ENCODE measurements at places on chromosomes 3 and 15.
A peak's percentile ranks its signal among the peaks of the same experiment; 100 is the strongest.

- no peak for DNase-seq
These were observed 15.5 kb upstream of the MRPS22 start for GRCh38 chr3:139328356-139328755.

- DNase-seq: no peak
These were observed 100.0 kb downstream of the ALCAM start for GRCh38 chr3:105466495-105467404.

GRCh38 chr15:69893863-69894262, 203.9 kb downstream of the TLE3 start:
- no peak for DNase-seq

DNA sequence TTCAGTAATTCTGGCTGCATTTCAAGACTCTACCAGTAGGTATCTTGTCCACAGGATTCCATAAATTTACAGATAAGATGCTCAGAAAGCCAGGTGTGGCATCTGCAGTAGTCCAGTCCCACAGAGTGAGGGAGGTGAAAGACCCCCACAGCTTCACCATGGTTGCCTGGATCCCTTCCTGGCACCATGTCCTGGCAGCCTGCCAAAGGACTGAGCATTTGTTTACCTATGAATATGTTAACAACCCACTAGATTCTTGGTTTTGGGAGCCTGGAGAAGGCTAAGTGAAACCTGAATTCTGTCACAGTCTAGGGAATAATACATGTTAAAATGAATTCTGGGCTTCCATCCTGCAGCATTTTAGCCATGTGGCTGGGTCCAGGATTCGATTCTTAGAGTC, 14.9 kb downstream of the CHST2 start:
- no peak for DNase-seq

DNA sequence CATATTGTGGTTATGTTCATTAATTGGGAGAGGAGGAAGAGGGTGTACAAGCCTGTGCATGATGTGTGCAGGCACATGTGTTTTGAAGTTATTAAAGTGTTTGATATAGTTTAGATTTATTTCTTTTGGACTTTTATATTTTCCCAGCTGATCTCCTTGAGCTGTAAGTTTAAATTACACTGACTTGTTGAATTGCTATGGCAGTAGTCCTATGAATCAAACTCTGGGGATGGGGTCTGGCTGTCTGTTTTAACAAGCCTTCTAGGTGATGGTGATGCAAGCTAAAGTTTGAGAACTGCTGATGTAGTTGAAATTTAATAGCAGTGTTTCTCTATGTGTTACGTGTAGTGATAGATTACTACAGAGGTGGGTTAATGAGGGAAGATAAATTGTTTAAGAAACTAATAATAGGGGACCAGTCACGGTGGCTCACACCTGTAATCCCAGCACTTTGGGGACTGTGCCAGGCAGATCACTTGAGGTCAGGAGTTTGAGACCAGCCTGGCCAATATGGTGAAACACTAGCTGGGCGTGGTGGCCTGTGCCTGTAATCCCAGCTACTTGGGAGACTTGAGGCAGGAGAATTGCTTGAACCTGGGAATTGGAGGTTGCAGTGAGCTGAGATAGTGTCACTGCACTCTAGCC, 7.0 kb downstream of the ARIH1 start:
- DNase-seq: no peak

GRCh38 chr15:37771465-37771864, 163.0 kb upstream of the TMCO5A start:
- DNase-seq: no peak

- no peak for DNase-seq
These were observed 36.5 kb downstream of the FAM98B start for GRCh38 chr15:38490242-38490922.

DNA sequence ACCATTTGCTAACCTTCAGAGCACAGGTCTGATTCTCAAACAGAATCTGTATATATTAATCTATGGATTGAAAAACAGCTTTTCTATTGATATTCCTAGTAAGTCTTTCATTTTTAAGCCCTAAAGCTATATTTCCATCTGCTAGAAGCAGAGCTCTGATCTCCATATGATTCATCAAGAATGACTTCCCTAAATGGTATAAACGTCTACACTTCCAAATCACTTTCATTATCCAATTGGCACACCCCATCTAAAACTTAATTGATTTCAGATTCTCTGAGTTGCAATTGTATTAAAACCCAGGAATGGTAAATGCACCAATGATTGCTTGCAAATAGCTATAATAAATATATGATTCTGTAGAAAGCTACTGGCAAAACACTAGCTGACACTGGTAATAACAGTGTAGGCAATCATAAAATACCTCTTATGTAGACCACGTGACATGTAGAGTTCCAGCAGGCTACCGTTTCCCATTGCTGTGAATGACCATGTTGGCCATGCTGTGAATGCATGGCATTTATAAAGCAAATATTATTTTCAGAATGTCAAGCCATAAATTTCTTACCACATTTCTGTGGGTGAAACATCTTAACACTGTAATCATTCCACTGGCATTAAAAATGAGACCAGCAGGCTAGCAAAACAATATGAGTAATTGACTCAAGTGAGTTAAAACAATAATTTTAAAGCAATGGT, 226.0 kb downstream of the ZMAT3 start:
- DNase-seq: no peak

DNA sequence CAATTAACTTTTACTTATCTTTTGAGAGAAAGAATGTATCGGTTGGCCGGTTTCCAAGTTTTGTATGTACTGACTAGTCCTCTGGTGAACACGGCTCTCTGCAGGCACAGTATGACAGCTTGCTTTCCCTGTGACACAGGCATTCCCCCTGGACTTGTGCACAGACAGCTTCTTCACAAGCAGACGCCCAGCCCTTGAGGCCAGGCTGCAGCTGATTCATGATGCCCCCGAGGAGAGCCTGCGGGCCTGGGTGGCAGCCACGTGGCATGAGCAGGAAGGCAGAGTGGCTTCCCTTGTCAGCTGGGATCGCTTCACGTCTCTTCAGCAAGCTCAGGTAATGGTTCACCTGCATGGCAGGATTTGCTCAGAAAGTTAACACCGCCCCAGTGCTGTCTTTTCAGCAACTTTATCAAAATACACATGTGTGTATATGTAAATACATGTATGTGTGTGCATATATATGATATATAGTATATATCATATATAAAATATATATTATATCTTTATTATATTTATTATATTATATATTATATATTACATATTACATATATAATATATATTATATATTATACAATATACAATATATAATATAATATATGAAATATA, 25.5 kb downstream of the FAN1 start:
- no peak for DNase-seq

DNA sequence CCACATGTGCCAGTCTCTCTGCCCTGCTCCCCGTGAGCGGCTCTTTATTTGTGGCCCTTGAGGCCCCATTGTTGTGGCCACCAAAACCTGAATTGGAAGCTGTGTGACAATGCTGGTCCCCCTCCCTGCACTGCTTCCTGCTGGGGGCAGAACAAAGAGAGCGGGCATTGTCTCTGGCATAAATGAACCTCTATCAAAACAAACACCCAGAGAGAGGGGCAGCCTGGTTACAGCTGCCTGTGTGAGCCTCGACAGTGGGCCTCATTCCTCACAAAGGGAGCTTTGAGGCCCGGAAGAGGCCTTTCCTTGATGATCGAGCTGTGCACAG, 152.9 kb downstream of the IGF1R start:
- DNase-seq: no peak

GRCh38 chr15:88747111-88747510, 56.1 kb upstream of the ACAN start:
- no peak for DNase-seq

GRCh38 chr15:98547741-98548138, 100.6 kb upstream of the IGF1R start:
- DNase-seq: no peak

GRCh38 chr15:93129702-93130488, 40.9 kb upstream of the RGMA start:
- no peak for DNase-seq

GRCh38 chr3:102182162-102182561, 252.7 kb upstream of the ZPLD1 start:
- DNase-seq: no peak

DNA sequence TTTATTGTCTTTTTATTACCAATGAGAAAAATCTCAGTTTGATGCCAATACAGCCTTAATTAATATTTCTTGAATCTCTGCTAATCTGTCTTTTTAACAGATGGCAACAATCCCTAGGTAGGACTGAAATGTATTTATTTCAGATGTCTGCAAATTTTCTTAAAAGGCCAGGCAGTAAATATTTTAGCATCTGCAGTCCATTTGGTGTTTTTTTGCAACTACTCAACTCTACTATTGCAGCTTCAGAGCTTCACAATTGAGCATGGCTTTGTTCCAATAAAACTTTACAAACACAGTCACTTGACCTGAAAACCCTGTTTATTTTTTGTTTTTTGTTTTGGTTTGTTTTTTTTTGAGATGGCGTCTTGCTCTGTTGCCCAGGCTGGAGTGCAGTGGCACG, 82.7 kb downstream of the RARB start:
- DNase-seq: no peak

DNA sequence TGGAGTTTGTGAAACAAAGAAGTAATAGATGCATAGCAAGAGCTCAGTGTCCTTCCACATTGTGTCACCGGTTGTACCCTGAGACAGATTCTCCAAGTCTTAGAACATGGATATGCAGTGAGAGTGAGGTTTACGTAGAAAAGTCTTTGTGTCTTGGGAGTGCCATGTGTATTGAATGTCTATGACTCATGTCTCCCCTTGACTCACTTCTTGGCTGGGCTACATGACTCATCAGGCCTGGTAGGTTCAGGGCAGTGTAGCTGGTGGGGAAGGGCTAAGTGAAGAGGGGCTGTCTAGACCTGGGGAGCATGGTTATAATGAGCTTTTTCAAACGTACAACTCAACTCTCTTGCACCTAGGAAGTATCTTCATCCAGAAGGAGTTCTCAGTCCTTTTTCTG, 167.4 kb downstream of the GAP43 start:
- DNase-seq: peak; percentile 36

- no peak for DNase-seq
These were observed 76.6 kb downstream of the GBE1 start for GRCh38 chr3:81684751-81685395.

DNA sequence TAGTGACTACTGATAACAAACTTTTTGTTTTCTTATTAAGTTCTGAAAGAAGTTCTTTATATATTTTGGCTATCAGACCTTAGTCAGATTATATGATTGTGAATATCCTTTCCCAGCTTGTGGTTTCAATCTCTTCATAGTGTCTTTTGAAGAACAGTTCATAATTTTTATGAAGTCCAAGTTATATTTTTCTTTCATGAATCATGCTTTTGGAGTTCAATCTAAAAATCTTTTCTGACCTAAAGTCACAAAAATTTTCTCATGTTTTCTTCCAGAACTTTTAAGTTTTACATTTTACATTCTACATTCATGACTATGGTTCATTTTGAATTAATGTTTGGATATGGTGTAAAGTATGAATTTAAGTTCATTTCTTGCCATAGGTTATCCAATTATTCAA, 34.2 kb upstream of the OCA2 start:
- DNase-seq: no peak

- no peak for DNase-seq
These were observed 360.2 kb downstream of the MAGI1 start for GRCh38 chr3:65678516-65678915.

- no peak for DNase-seq
These were observed 18.7 kb downstream of the ISG20 start for GRCh38 chr15:88657326-88658069.

- no peak for DNase-seq
These were observed 227.8 kb downstream of the UBE2E2 start for GRCh38 chr3:23430781-23431398.

DNA sequence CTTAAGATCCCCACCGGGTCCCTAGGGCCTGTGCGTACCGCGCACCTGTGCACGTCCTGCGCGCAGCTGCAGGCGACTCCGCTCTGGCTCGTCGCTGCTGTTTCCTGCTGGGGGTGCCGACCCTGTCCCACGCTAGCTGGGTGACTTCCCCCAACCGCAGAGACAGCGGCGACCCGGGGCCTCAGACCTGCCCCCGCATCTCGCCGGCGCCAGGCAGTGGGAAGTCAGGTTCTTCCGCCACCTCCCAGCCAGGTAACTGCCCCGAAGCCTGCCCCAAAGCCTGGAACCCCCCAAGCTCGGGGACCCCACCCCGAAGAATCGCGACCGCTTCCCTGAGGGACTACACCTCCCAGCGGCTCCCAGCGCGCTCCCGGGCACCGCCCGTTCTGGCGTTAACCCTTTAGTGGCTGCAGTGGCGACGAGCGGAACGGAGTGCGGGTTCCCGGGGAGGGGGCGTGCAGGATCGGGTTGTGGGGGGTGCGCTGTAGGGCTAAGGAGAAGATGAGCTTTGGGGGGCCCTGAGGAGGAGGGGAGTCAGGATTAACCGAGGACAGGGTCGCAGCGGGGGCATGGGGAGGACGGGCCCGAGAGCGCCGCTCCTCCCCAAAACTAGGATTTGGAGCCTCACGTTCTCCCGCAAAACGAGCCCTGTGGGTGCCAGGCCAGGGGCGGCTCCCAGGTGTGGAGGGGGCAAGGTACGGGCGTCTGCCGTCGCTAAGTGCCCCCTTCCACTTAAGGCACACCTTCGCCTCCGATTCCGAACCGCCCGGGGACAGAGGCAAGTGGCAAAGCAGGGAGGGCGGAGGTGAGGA, 589 bp downstream of the NEIL1 start:
- peak; percentile 25 for DNase-seq

Data from activated gamma-delta T cell treated with anti-CD3 and anti-CD28 coated beads, Interleukin-2, amount 50 U/mL, for 16 hours (primary cell).